Activated T-cell treated with anti-CD3 and anti-CD28 coated beads, Interleukin-2, amount 50 U/mL, for 24 hours (primary cell): ENCODE measurements at places on chromosomes 1 and 21.

GRCh38 chr1:235502601-235503402 is 1.4 kb downstream of the B3GALNT2 start:
- no peak for DNase-seq
- H3K4me1 ChIP-seq: peaks cover 39% of the 10 kb centered on the region
- H3K27ac ChIP-seq: peak overlapping the region; percentile 91
- H3K4me3 ChIP-seq: peak overlapping the region; percentile 91
- peaks cover 14% of the 10 kb centered on the region for H3K36me3 ChIP-seq

- no peaks in the 10 kb centered on the region for H3K36me3 ChIP-seq
- H3K4me1 ChIP-seq: peaks cover 14% of the 10 kb centered on the region
- peaks cover 68% of the 10 kb centered on the region for H3K27me3 ChIP-seq
- DNase-seq: peak; percentile 64
Measured at GRCh38 chr1:6414443-6414844, 5.3 kb downstream of the HES2 start.

DNA sequence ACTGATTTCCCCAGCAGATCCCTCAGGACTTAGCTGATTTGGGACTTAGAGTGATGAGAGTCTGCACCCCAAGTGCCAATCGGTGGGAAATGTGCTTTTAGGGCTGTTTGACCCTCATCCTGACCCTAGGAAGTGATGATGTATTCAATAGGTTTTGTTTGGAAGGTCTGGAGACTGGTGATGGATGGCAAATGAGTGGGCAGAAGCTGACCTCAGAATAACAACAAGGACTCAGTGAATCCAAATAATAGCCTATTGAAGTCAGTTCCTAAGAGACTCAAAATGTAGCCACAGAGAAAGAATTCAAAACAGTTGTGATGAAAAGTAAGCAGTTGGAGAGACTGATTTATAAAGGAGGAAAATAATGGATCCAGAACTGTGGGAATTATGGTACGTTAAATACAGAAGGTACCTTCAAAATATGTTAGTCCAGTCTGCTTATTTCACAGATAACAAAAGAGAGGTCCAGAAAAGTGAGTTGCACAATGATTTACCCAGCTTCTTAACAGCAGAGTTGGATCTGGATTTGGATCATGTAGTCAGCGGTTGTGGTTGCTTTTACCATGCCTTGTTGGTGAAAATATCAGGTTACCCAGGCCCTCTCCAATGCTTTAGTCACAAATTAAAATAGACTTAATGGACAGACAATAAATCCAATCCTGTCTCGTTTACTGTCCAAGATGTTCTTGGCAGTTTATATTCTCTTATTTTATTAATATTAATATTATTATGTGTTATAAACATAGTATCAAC is 123.0 kb upstream of the PTBP2 start:
- H3K36me3 ChIP-seq: no peaks in the 10 kb centered on the region
- H3K27ac ChIP-seq: no peak overlapping the region
- H3K27me3 ChIP-seq: peaks cover 6% of the 10 kb centered on the region
- no peak for DNase-seq
- H3K4me1 ChIP-seq: no peaks in the 10 kb centered on the region

DNA sequence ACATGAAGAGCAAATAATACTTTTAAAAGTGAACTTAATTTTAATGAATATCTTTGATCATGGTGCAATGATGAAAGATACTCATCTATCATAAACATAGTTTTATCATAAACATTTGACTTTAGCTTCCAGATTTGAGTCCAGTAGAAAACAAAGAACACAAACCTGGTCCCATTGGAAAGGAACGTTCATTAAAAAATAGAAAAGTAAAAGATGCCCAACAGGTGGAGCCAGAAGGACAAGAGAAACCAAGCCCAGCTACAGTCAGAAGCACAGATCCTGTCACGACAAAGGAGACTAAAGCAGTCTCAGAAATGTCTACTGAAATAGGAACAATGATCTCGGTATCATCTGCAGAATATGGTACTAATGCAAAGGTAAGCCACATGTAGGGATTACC is 55.6 kb upstream of the MYOCOS start:
- no peak overlapping the region for H3K4me3 ChIP-seq
- peaks cover 66% of the 10 kb centered on the region for H3K36me3 ChIP-seq
- peaks cover 7% of the 10 kb centered on the region for H3K4me1 ChIP-seq
- H3K27me3 ChIP-seq: no peaks in the 10 kb centered on the region
- H3K27ac ChIP-seq: no peak overlapping the region
- DNase-seq: no peak

- H3K4me3 ChIP-seq: peak overlapping the region; percentile 98
- peaks cover 14% of the 10 kb centered on the region for H3K36me3 ChIP-seq
- peaks cover 18% of the 10 kb centered on the region for H3K4me1 ChIP-seq
- DNase-seq: no peak
- H3K27me3 ChIP-seq: peaks cover 6% of the 10 kb centered on the region
Measured at GRCh38 chr1:95071539-95071938, 1.2 kb downstream of the ALG14 start.

DNA sequence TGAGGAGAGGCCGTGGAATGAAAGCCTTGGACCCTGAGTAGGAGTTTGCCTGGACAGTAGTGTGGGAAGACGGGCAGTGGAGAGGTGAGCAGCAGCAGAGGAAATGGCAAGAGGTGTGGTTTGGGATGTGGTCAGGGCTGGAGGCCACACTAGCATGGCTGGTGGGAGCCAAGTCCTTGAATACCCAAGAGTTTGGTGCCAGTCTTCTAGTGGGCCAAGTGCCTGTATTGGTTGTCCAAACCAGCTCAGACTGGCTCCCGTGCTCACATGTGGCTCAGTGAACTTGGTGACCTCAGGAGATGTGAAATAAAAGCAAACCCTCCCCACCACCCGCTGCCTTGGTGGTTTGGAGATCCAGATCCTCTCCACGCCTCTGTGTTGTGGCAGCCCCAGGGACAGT is 2.4 kb downstream of the GUCA2A start:
- H3K36me3 ChIP-seq: no peaks in the 10 kb centered on the region
- no peak for DNase-seq

GRCh38 chr1:67948151-67949080 is 102.0 kb downstream of the DIRAS3 start:
- H3K27ac ChIP-seq: no peak overlapping the region
- no peaks in the 10 kb centered on the region for H3K27me3 ChIP-seq
- DNase-seq: no peak
- H3K36me3 ChIP-seq: no peaks in the 10 kb centered on the region
- no peaks in the 10 kb centered on the region for H3K4me1 ChIP-seq

DNA sequence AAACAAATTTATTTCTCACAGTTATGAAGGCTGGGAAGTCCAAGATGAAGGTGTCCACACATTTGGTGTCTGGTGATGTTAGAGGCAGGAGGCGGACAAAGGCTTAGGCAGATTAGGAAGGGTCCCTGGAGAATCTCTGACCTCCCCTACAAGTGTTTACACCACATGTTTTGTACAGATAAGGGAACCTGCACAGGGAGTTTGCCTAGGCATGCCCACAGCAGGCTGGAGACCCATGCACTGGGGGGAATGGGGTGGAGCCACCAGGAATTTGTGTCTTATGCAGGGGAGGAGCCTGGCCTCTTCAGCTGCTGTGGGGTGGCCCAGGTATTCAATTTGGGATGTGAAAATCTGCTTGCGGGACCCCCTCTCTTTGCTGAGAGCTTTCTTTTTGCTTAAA is 131.3 kb downstream of the PATJ start:
- DNase-seq: no peak
- no peaks in the 10 kb centered on the region for H3K27me3 ChIP-seq
- H3K4me1 ChIP-seq: peaks cover 2% of the 10 kb centered on the region
- no peak overlapping the region for H3K27ac ChIP-seq

GRCh38 chr1:29686012-29686930 is 449.9 kb downstream of the PTPRU start:
- H3K27ac ChIP-seq: no peak overlapping the region
- peak; percentile 6 for DNase-seq
- no peak overlapping the region for H3K4me3 ChIP-seq
- H3K36me3 ChIP-seq: no peaks in the 10 kb centered on the region
- peaks cover 14% of the 10 kb centered on the region for H3K4me1 ChIP-seq

GRCh38 chr1:59113876-59114457 is 182.9 kb upstream of the FGGY start:
- H3K4me1 ChIP-seq: peaks cover 8% of the 10 kb centered on the region
- no peaks in the 10 kb centered on the region for H3K36me3 ChIP-seq

DNA sequence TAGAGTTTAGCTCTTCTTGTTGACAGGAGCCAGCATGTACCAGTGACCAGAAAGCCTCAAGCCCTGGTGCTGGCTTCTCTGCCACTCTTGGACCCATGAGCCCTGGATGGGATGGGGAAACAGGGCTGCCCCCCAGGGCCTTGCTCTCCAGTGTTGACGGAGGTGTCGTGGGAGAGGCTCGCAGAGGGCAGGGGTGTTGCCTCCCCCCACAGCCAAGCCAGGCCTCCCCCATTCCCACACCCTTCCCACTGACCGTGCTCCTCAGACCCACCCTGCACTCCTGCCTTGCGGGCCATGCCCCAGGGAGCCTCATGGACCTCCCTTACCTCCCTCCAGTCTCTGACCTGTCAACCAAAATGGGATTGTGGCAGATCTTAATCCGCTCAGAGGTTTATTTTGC is 123.8 kb upstream of the COL6A1 start:
- no peak overlapping the region for H3K27ac ChIP-seq
- H3K27me3 ChIP-seq: no peaks in the 10 kb centered on the region
- peak; percentile 26 for DNase-seq
- H3K4me1 ChIP-seq: no peaks in the 10 kb centered on the region

DNA sequence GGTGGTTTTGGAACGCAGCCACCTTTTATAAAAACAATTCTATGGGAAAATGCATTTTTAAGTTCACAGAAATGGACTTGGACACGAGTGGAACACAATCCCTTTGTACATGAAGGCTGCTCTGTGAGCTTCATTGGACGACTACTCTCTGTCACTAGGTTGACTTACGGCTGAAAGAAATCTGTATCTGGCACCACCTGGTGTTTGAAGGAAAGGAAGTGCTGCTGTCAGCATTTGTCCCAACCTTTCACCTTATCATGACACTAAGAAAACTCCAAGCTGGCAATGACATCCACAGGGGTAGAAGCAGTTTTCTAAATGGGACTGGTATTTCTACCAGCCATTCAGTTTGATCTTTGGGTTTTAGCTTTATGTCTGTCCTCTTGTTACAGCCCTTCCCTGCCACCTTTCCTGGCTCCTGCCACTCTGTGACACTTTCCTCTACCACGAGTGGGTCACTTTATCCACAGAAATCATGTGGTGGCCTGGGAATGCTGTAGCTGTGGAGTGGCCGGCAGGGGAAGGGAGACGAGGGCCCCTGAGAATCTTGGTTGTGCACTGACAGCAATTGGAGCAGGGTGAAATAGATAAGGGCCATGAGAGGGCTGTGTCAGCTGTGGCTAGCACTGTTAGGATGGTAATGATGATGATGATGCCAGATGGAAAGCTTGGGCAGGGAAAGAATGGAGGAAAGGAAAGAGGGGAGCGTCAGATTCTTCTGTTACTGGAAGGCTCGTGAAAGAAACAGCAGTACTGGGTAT is 85.2 kb downstream of the TBX19 start:
- no peak overlapping the region for H3K27ac ChIP-seq
- H3K4me1 ChIP-seq: peaks cover 27% of the 10 kb centered on the region
- no peaks in the 10 kb centered on the region for H3K27me3 ChIP-seq
- H3K4me3 ChIP-seq: no peak overlapping the region

- H3K27me3 ChIP-seq: no peaks in the 10 kb centered on the region
- no peak overlapping the region for H3K4me3 ChIP-seq
- H3K4me1 ChIP-seq: peaks cover 89% of the 10 kb centered on the region
- peaks cover 87% of the 10 kb centered on the region for H3K36me3 ChIP-seq
Measured at GRCh38 chr1:22075718-22076117, 23.2 kb downstream of the CDC42 start.

DNA sequence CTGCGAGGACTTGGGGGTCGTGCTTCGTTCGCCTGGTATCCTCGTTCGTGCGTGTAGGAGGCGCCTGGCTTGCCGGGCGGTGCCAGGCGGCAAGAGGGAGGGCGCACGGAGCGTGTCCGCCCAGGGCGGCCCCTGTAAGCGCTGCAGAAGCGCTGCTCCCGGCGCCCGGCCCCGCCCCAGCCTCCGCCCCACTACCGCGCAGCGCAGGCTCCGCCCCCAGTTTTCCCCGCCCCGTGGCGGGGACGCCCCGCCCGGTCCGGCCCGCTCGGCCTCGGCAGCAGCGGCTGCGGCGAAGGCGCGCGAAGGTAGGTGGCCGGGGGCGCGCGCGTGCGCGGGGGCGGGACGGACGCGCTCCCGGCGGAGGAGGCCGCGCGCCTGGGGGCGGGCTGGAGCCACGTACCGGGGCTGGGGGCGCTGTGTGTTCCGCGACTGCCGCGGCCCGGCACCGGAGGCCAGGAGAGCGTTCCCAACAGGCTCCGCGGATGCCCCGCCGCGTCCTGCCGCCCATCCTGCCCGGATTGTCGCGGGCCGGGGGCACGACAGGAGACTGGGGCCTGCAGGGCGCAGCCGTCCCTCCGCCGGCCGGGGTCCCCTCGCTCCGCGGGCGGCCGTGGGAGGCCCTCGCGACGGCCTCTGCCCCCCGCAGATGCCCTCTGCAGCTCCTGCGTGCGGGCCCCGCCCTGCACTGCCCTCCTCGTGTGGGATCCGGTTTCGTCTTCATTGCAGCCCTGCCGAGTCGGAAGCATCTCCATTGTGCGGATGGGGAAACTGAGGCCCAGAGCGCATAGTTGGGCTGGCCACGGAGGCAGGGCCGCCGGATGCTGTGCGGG is 7.7 kb upstream of the CROCC start:
- DNase-seq: peak; percentile 99
- H3K4me3 ChIP-seq: peak overlapping the region; percentile 87
- no peaks in the 10 kb centered on the region for H3K27me3 ChIP-seq
- H3K27ac ChIP-seq: peak overlapping the region; percentile 76
- peaks cover 35% of the 10 kb centered on the region for H3K4me1 ChIP-seq

GRCh38 chr1:5620418-5620817 is 371.8 kb downstream of the NPHP4 start:
- H3K4me3 ChIP-seq: no peak overlapping the region
- H3K4me1 ChIP-seq: no peaks in the 10 kb centered on the region
- H3K27me3 ChIP-seq: peaks cover 37% of the 10 kb centered on the region
- H3K27ac ChIP-seq: no peak overlapping the region
- no peak for DNase-seq
- no peaks in the 10 kb centered on the region for H3K36me3 ChIP-seq

- H3K27me3 ChIP-seq: no peaks in the 10 kb centered on the region
- peaks cover 86% of the 10 kb centered on the region for H3K36me3 ChIP-seq
- no peak overlapping the region for H3K27ac ChIP-seq
Measured at GRCh38 chr1:8411803-8412182, 93.9 kb downstream of the SLC45A1 start.

DNA sequence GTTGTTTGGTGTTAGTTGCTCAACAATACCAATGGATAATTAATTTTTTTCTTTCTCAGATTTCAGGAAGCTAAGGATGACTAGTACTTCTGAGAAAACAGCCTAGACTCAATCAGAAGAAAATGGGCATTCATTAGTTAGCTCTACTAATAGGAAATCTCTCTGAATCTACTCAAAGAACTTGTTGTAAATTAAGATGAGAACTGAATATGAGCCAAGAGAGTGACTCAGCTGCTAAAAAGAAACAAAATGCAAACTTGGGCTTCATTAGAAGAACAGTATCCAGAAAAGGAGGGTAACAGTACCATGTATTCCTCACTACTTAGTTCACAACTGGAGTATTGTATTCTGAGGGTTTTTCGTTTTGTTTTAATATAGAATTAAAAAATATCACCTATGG is 12.5 kb downstream of the FOXJ3 start:
- H3K27ac ChIP-seq: peak overlapping the region; percentile 69
- H3K27me3 ChIP-seq: no peaks in the 10 kb centered on the region

- no peak for DNase-seq
- H3K27me3 ChIP-seq: no peaks in the 10 kb centered on the region
- peaks cover 15% of the 10 kb centered on the region for H3K4me1 ChIP-seq
- peak overlapping the region; percentile 57 for H3K27ac ChIP-seq
Measured at GRCh38 chr1:1605034-1605591, 5.2 kb upstream of the FNDC10 start.

GRCh38 chr1:117565745-117566455 is 39.9 kb upstream of the TENT5C start:
- no peak overlapping the region for H3K4me3 ChIP-seq
- H3K27ac ChIP-seq: no peak overlapping the region
- no peaks in the 10 kb centered on the region for H3K27me3 ChIP-seq
